ENCODE measurements at places on chromosomes 2 and 18.

DNA sequence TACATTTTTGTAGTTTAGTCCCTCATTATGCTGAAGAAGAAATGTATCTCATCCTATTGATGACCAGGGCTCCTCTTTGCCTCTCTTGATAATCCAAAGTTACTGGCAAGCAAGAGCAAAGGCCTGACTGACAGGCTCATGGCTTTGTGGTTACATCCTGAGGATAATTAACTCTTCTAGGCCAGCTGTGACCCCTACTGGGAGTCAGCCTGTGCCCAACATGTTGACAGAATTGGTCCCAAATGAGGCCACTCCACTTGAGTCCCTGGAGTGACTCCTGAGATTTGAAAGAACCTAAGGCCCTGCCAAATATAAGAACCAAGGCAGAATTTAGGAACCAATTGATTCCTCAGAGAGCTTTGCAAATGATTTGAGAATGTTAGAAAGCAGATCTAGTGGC, 973.8 kb upstream of the CELF4 start:
- no peak for DNase-seq

- no peak for DNase-seq
Observed at GRCh38 chr2:60515721-60516226, 37.7 kb downstream of the BCL11A start.

DNA sequence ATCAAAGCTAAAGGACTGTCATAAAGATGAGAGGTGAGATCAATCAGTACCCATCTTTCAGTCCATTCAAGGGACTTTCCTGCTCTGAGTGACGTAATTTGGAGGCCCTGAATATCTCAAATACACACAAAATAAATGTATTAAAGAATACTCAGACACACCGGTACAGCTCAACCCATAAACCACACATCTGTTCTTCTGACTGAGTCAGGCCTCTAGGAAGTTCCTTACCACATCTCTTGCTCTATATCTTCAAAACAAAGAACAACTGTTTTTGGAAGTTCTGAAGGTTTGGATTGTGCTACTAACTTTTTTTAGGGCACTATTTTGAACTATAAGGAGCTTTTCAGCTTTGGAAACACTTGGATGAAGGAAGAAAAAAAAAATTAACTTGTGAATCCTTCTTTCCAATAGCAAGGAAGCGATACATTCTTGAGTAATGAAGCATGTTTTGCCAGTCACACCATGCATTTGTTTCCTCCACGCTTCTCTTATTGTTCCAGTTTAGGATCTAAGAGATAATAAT, 866.5 kb upstream of the VRK2 start:
- DNase-seq, result no peak

- DNase-seq, result no peak
Observed at GRCh38 chr18:7329016-7329415, 98.1 kb downstream of the LRRC30 start.

DNA sequence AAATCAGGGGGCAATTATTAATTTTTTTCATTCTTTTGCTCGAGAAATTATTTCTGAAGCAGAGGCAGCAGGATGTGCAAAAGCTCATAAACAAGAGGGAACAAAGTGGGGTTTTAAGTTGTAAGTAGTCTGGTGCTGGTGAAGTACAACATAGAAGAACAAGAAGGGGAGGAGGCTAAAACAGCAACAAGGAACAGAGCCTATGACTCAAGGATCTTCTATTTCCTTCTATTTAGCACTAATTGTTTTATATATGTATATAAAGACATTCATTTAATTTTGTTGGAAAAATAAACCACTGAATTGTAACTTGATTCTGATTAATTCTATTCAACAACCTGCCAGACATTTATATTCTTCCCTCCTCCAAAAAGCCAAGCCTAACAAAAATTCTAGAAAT, 35.0 kb downstream of the YES1 start:
- DNase-seq, result no peak

DNA sequence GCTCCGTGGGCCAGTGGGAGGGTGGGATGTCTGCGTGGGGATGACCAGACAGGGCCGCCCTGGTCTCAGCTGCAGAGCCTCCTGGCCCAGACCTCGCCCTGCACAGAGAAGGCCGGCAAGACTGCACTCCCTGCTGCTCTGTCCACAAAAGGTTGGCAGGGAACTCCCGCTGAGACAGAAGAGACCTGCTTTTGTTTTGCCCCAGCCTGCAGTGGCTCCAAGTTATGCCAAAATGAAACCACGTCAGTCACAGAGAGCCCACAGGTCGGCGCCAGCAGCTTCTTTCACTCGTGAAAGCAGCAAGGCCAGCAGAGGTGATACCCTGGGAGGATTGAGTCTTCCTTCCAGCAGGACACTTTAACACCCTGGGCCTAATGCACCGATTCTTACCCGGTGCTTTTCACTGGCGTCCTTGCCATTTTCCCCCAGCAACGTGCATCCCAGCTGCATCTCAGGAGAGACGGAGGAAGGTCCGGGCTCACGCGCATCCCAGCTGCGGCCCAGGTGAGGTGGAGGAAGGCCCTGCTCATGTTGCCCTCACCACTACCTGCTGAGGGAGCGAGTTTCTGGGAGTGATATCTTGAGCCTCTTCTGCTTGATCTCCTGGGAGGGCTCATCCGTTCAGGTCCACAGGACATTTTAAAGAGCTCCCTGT, 22.1 kb upstream of the CTDP1 start:
- no peak for DNase-seq

GRCh38 chr2:158996378-158996993, 28.0 kb downstream of the TANC1 start:
- no peak for DNase-seq

DNA sequence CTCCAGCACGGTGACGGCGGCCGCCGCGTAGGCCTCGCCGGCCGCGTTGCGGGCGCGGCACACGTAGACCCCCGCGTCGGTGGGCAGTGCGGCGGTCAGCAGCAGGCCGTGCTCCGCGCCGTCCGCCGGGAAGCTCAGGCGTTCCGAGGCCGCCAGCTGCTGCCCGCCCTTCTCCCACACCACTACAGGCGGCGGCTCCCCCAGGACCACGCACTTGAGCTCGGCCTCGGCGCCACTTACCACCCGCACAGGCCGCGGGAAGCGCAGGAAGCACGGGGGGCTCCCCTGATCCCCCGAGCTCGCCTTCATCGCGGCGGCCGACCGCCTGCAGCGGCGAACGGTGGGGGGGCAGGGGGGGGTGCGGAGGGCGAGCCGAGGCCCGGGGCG, 422 bp downstream of the OBSL1 start:
- DNase-seq, result no peak

GRCh38 chr2:74870951-74871350, 37.0 kb downstream of the HK2 start:
- DNase-seq, result no peak

- no peak for DNase-seq
Observed at GRCh38 chr18:26051843-26052242, 38.6 kb downstream of the SS18 start.

DNA sequence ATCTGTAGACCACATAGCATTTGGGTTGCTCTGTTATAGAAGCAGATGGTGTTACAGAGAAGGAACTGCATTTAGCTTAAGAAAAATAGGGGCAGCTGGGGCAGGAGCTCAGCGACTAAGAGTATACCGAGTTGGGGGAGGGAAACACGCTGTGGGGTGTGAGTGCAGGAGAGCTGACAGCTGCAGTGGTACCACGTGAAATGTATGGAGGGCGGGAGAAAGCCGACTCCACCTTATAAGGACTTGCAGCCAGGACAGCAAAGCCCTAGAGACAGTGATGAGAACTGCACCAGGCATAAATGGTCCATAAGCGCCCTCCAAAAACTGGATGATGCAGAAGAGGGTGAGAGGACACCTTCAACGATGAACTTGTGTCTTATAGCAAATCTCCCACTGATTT, 237.6 kb downstream of the PRKCE start:
- peak; percentile 77 for DNase-seq

DNA sequence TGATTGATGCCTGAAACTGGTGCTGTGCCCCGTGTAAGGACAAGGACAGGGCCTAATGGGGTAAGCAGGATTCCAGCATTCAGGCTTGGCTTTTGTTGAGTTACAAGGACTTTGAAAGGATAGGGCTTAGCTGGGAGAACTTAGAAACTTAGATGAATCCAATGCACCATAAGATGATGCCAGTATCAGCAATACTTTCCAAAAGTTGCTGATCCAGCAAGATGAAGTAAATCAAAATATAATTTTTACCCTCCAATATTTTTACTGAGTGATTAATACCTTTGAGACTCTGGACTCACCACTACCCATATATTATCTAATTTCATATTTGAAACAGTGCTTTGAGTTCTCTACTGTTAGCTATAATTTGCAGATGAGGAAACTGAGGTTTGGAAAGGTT, 354.5 kb upstream of the ATP5MC3 start:
- no peak for DNase-seq

- DNase-seq, result no peak
Observed at GRCh38 chr2:130314377-130314776, 28.3 kb upstream of the IMP4 start.

DNA sequence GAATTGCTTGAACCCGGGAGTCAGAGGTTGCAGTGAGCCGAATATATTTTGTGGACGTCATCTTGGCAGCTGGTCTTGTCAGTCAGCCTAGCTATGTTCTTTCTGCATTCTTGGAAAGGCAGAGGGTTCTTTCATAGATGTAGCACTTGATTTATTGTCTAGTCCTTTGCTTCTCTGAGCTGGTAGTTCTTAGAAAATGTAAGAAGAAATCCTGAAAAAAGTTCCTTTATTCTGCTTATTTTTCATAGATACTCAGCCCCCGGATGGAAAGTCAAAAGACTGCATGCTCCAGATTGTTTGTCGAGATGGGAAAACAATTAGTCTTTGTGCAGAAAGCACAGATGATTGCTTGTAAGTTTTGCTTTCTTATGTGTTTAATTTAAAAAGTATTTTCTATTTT, 21.3 kb downstream of the PLEKHB2 start:
- DNase-seq, result no peak

- DNase-seq, result no peak
Observed at GRCh38 chr2:85712849-85713612, 18.9 kb downstream of the GNLY start.

- no peak for DNase-seq
Observed at GRCh38 chr2:129904532-129905446, 74.7 kb upstream of the RAB6C start.

DNA sequence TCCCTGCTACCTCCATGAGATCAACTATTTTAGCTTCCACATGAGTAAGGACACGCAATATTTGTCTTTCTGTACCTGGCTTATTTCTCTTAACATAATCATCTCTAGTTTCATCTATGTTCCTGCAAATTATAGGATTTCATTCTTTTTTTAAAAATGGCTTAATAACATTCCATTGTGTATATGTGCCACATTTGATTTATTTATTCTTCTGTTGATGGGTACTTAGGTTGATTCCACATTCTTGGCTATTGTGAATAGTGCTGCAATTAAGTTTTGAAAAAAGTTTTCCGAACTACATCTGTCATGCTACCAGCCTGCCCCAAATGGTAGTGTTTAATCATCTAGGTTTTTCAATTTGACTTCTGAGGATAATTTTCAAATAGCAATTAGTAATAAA, 36.3 kb downstream of the SPAG16 start:
- DNase-seq, result no peak

GRCh38 chr2:25233916-25234605, 65.7 kb upstream of the POMC start:
- no peak for DNase-seq

DNA sequence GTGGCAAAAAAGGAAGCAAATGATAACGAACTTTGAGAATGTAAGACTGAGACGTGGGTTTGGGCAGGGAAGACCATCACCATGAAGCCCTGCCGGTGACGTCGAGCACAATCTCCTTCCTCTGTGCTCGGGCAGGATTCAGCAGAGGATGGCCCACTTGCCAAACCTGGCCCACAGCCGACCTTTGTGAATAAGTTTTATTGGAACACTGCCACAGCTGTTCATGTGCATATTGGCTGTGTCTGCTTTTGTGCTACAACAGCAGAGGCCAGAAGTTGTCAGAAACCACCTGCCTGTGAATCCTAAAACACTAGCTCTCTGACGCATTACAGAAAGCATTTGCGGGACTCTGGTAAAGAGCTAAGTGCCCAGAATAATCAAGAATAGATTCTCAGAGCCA, 223.9 kb downstream of the MYT1L start:
- no peak for DNase-seq

- DNase-seq, result no peak
Observed at GRCh38 chr2:234189786-234190300, 139.3 kb downstream of the SPP2 start.

- DNase-seq, result no peak
Observed at GRCh38 chr2:121007490-121007853, 271.8 kb downstream of the GLI2 start.

DNA sequence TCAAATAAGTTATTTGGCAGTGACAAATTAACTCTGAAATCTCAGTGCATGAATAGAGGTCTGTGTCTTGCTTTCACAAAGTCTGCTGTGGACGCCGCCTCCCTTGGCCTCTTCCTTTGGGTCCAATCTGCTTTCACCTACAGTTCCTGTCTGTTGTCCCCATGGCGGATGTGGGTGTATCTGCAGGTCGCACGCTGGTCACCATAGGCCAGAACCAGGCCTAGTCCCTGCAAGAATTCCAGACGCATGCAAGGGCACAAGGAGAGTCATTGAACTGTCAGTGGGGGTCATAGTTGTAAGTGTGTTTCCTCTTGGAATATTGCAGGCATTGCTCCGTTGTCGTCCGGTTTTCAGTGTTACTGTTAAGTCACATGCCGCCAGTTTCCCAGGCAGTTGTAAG, 7.4 kb downstream of the SOCS6 start:
- no peak for DNase-seq

DNA sequence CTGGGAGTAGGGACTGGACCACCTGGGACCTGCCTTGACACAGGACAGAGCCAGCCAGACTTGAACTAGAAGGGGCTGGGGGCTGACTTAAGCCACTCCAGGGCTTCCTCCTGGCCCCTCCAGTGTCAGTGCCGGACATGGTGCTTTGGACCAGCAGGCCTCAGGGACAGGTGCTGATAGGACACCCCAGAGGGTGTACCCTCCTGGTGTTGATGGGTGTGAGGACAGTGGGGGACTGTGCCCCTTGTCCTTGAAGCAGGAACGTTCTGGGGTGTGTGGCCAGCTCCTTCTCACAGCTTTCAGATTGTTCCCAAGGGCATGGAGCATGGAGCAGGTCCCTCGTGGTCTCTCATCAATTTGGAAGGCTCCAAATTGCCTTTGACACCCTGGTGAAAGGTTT, 6.8 kb downstream of the MAL start:
- no peak for DNase-seq

GRCh38 chr18:49678440-49678839, 116.6 kb downstream of the LIPG start:
- DNase-seq, result no peak

- no peak for DNase-seq
Observed at GRCh38 chr18:2201036-2201600, 370.2 kb downstream of the METTL4 start.
